ENCODE measurements at places on chromosomes 5 and 9.

DNA sequence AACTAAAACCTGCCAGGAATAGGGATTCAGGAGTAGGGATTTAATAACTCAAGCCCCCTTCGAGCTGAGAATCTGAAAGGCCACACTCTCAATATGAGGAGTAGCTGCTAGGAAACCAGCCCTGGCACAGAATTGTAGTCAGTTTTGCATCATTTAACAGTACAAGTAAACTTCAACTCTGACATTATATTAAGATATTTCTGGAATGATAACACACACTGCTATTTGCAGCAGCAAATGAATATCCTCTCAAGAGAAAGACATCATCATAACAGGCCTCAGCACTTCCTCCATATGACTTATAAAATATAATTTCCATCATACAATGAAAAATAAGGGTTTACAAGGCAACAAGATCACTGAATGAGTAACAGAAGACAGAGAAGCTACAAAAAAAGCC is 138.2 kb upstream of the RFX3 start:
- DNase-seq = no peak

- DNase-seq = no peak
Measured at GRCh38 chr9:6955251-6955921, 197.6 kb downstream of the KDM4C start.

DNA sequence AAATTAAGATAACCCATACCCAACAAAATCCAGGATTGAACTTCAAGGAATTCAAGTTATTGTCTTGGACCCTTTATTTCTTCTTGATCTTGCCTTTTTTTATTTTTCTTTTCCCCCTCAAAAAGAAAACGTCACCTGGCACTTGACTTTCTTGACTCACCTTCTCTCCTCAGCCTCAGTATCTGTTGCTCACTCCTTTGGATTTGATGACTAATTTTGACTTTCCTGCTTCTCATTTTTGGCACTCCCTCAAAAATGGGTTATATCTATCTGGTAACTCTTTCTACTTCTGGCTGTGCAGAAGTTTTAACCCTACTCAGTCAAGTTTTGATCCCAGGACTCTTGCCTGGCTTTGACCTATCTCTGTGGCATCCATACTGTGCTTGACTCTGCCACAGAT is 66.6 kb upstream of the SPATA31D4 start:
- DNase-seq = no peak

DNA sequence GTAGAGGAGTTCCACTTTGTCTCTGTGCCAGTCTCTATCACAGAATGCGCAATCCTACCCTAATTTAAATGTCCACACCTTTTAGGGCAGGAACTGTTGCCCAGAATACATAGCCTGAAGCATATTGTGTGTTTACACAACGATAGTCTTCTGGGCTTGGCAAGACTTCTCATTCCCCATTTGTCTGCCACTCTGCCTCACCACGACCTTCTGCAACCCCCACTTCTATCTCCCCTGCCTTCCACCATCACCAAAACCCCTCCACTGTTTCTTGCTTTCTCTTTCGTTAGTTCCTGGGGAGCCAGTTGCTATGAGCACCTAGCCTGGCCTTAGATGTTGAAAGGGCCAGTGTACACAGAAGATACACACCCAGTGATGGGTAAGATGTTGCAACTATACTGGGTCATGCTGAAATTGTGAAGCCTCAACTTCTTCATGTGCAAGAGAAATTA is 883 bp upstream of the RNF145 start:
- peak; percentile 11 for DNase-seq

- DNase-seq = no peak
Measured at GRCh38 chr9:69975681-69976080, 68.0 kb upstream of the MAMDC2 start.

DNA sequence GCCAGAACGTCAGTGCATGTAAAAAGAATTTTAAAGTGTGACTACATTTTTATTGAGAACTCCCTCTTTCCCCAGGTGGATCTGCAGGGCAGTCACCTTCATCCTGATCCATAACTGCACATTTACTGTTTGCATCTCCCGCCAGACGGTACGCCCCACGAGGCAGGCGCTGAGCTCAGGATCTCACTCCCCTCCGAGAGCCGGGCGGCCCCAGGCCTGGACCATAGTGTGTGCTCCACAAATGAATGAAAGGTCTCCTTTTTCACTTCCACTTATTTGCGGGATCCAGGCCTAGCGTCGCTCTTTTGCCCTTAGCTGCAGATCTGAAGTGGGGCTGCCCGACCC is 378 bp downstream of the DROSHA start:
- no peak for DNase-seq

DNA sequence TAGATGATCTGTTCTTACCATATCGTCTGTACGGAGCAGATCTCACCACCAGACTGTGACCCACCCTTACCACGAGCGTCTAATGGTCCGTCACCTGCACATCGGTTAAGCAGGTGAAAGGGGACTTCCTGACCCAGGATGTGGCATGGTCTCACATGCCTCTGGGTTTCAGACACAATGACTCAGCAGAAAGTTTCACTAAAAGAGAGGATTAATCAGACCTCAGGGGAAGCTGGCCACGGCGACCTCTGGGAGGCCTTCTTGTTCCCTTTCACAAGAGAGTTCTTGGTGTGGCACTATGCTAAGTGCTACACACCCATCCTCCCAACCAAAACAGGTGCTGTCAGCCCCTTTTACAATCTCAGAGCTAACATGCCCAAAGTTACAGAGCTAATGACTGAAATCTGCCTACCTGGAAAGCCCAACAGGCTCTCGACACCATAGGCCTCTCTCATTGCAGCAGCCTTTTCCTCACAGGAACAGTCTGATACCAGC is 41.6 kb downstream of the ADAMTS12 start:
- peak; percentile 6 for DNase-seq
